Fibroblast of the aortic adventitia (primary cell): ENCODE measurements at places on chromosomes 16 and 17.
A peak's percentile ranks its signal among the peaks of the same experiment; 100 is the strongest.

DNA sequence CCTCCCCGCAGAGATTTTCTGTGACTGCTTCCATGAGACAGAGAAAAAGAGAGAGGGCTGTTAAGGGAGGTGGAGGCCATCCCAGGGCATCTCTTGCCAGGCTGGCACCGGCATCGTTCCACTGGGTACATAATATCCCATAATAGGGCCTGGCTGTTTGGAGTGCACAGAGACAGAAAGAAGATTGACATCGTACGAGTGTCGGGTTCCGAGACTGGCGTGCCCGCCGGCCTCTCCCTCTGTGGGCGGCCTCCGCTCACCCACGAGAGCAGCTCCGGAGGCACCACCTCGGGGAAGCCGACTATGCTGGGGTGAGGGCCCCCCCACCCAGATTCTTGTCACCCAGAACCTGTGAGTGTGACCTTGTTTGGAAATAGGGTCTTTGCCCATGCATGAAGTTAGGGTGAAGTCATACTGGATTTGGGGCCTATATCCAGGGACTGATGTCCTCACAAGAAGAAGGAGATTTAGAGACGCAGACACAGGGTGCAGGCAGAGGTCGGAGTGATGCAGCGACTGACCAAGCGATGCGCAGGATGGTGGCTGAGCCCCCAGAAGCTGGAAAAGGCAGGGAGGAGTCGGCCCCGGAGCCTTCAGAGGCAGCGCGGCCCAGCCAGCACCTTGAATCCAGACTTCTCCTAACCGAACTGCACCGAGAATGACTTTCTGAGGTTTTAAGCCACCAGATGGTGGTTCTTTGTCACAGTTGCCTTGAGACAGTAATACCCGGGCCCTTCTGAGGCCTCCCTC is 101.8 kb upstream of the CIBAR2 start:
- DNase-seq, result no peak

DNA sequence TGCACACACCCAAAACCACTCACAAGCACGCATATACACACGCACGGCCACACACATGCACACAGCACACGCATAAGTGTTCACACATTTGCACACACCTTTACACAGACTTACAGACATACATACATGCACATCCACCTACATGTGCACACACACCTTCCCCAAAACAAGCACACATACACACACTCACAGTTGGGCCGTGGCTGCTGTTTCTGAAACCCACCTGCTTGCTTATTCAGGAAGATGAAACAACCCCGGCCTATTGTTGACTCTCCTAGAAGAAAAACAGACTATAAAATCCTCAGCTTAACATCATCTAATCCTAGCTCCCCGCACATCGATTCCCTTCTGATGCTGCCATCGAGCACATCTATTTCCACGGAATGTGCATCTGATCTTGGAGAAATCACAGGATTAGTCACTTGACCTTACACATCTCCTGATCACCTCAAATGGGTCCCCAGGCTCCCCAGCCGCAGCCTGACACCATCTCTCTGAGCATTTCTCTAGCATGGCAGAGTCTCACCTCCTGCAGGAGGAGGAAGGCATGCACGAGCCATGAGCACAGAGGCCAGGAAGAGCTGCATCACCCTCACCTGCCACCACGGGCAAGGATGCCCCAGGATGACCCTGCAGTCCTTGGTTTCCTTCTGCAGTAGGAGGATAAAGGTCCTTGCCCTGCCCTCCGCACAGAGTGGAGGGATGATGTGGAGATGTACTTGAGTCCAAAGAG is 105.8 kb upstream of the CDH5 start:
- DNase-seq, result no peak

DNA sequence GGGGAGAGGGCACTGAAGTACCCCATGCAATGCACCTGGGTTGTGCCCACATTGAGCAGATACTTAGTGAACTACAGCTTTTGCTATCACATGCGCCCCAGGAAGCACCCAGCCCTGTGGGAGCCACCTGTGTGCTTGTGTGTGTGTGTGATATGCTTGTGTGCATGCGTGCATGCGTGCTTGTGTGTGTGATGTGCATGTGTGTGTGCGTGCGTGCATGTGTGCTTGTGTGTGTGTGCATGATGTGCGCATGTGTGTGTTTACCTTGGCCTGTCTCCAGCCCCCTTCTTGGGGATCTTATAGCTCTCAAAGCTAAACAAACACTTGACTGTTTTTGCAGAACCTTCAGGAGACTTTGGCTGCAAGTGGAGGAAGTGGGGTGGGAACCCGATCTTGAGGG is 841 bp downstream of the C16orf89 start:
- DNase-seq, result no peak

DNA sequence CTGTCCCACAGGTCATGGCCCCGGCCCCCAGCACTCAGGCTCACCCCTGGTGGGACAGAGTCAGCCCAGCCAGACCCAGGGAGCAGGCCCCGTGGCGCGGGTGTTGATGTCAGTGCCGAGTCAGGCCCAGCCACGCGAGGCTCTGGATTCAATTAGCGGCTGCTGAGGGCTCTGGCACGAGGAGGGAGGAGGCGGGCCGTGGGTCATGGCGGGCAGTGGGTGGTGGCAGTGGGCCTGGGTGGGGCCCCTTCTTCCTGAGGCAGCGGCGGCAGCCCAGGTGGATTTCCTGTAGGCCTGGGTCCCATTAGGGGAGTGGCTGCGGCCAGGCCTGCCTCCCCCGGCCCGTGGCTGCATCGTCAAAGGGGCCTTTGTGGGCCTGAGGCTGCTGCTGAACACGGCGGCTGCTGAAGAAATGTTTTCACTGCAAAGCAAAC is 12.9 kb downstream of the VASN start:
- DNase-seq, result peak; percentile 74

DNA sequence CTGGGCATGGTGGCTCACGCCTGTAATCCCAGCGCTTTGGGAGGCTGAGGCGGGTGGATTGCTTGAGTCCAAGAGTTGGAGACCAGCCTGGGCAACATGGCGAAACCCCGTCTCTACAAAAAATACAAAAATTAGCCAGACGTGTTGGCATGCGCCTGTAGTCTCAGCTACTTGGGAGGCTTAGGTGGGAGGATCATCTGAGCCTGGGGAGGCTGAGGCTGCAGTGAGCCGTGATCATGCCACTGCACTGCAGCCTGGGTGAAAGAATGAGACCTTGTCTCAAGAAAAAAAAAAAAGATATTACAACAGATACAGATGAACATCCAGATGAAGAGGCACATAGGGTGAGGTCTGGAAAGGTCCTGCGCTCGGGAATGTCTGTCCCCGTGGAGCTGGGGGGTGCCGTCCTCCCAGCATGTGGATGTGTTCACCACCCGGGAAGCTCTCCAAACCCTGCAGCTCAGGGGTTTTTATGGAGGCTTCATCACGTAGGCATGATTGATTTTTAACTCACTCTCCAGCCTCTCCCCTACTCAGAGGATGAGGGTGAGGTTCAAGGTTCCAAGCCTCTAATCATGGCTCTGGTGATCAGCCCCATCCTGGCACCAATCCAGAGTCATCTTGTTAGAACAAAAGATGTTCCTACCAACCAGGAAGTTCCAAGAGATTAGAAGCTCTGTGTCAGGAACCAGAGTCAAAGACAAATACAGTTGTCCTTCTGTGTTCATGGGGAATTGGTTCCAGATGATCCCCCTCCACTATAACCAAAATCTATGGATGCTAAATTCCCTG is 85.0 kb upstream of the DNAJA2 start:
- DNase-seq, result no peak
